ENCODE measurements at places on chromosomes 16 and 17.

- DNase-seq = no peak
Measured at GRCh38 chr17:36643086-36643685, 41.8 kb downstream of the MRM1 start.

- peak; percentile 79 for DNase-seq
Measured at GRCh38 chr17:82267575-82268379, 5.7 kb downstream of the CSNK1D start.

GRCh38 chr16:48062681-48063080 lies 93.1 kb downstream of the ABCC12 start:
- no peak for DNase-seq

DNA sequence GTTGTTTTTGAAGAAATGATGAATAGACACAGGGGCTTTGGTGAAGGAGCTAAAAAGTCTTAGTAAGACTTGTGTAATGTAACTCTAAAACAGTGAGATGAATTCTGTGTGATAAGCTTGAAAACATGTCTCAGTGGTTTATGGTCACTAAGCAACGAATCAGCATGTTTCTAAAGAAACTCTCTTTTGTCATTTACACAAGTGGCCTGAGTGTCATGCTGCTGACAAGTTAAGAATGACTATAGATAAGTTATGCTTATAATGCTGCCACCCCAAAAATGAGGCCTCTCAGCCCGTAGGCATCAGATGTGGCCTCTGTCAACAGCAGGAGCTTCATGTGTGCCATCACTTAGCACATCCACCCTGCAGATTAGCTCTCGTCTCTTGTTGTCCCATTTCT lies 8.7 kb downstream of the COX10 start:
- peak; percentile 7 for DNase-seq

- DNase-seq = no peak
Measured at GRCh38 chr16:79391395-79391794, 209.1 kb downstream of the MAF start.

DNA sequence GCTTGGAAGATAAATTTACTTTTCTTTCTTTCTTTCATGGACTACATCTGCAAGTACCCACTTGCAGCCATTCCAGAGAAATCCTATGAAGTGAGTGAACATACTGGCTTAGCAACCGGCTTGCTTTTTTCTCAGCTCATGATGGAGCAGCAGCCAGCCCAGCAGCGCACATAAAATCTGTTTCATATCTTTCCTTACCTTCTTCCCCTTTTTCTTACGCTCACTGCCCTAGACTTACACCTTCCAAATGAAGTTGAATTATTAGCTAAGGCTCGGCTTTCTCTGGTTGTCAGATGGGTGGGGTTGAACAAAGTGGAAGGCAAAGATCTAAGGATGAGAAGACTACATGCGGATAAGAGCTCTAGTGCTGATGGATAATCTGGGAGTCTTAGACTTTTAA lies 13.9 kb upstream of the ABCA8 start:
- DNase-seq = no peak

- DNase-seq = no peak
Measured at GRCh38 chr17:19723964-19724363, 7.6 kb upstream of the SLC47A2 start.

GRCh38 chr16:19301931-19302330 lies 16.4 kb downstream of the CLEC19A start:
- no peak for DNase-seq

GRCh38 chr17:82350182-82351030 lies 8.6 kb upstream of the TEX19 start:
- peak; percentile 32 for DNase-seq

DNA sequence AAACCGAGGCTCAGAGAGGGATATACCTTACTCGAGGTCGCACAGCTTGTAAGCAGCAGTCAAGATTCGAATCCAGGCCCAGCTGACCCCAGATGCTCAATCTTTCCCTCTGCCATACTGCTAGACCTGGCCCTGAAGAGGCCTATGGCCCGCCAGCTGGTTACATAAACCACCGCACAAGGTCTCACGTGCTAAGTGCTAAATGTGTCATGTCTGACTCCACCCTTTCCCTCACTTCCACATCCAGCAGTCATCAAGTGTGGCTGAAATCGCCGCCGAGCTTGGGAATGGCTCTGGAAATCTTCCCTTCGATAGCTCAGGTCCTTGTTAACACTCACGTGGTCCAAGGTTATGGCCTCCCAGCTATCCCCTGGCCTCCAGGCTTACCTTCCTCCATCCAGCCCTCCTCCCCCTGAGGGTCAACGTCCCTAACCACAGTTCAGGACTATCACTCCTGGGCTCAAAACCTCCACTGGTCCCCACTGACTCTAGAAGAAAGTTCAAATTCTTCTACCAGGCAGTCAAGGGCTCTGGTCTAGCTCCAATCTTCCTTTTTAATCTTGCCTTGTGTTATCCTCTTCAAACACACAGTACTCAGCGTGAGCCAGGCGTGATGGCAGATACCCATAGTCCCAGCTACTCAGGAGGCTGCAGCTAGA lies 3.5 kb downstream of the ZBTB4 start:
- peak; percentile 92 for DNase-seq

- DNase-seq = no peak
Measured at GRCh38 chr17:66215529-66215911, 13.7 kb downstream of the APOH start.

DNA sequence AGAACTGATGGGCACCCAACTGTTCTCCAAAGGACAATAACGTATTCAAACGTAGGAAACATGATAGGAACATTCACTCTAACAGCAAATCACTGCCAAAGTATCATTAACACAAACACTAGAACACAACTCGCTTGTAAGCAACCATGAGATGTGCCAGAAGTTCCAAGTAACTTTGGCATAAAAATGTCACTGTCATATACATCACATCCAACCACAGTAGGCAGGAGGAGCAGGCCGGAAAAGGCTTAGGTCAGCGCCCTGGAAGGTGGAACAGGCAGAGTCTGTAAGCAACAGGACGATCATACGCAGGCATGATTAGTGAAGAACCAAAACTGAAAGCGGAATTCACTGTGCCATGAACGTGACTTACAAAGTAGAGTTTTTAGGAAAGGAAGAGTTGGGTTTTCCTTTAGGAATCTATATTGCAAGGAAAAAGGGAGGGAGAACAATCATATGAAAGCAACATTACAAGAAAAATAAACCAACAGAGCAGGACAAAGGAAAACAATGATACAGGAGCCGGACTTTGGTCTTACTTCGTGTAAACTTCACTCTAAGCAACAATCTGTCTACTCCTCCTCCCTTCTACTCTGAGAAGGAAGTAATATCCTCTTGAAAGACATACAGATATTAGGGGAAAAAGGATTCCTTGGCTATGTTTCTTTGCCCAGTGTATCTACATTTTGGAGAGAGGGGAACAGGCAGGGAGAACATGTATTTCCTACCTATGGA lies 52.3 kb downstream of the YWHAE start:
- DNase-seq = no peak

DNA sequence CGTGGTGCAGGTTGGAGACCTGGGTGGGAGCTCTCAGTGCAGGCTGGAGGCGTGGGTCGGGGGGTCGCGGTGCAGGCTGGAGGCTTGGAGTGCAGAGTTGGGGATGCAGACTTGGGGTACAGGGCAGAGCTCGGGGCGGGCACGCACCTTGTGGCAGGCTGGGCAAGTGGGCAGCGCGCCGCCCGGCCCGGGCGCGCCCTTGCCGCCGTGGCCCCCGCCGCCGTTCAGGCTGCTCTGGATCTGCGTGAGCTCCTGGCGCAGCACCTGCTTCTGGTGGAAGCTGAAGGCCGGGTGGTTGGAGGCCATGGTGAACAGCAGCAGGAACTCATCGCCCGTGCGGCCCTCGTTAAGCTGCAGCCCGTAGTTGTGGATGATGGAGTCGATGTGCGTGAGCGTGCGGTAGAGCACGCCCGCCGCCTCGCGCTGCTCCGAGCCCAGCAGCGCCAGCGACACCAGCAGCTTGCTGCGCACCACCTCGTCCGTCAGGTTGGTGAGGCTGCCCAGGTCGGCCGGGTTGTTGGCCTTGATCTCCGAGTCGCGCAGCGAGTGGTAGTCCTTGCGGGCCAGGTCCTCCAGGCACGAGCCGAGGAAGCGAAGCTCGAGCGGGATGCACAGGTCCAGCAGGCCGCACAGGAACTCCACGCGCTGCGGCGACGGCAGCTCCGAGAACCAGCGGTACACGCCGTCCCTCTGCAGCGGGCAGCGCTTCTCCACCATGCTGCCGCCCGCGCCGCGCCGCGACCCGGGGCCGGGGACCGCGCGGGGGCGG lies 1.1 kb downstream of the ZCCHC14 start:
- DNase-seq = peak; percentile 59

DNA sequence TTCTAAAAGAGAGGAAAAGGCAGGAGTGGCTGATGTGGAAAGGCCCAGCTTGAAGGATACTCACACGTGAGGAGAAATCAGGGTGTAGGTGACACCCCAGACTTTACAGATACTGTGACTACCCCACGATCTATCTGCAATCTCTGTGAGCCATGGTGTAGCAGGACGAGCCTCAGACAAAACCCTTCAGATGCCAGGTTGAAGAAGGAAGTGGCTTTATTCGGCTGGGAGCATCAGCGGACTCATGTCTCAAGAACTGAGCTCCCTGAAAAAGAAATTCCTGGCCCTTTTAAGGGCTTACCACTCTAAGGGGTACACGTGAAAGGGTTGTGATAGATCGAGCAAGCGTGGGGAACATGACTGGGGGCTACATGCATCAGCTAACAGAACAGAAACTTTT lies 4.7 kb upstream of the SLC6A4 start:
- no peak for DNase-seq

DNA sequence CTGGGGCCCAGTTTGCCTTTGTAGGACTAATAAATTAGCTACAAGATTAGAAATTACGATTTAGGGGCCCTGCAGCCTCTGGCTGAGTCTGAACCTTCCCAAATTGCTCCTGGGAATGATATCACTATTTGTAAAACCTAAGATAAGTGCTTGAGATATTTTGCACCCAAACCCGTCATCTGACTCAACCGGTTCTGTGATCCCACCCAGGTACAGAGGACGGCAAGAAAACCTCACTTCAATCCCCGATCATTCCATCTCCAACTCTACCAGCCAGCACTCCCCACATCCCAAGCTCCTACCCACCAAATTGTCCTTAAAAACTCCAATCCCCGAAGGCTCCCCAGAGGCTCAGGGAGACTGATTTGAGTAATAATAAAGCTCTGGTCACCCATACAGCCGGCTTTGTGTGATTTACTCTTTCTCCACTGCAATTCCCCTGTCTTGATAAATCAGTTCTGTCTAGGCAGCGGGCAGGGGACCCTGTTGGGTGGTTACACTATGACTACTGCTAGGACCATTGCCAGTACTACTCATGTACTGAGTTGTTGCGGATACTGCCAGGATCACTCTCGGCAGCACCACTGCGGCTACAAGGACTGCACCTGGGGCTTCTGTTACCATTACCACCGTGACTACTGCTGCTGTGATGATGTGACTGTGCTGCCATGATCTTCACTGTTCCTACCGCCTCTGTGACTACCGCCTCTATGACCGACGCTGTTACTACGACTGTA lies 73.1 kb downstream of the IRF8 start:
- no peak for DNase-seq

DNA sequence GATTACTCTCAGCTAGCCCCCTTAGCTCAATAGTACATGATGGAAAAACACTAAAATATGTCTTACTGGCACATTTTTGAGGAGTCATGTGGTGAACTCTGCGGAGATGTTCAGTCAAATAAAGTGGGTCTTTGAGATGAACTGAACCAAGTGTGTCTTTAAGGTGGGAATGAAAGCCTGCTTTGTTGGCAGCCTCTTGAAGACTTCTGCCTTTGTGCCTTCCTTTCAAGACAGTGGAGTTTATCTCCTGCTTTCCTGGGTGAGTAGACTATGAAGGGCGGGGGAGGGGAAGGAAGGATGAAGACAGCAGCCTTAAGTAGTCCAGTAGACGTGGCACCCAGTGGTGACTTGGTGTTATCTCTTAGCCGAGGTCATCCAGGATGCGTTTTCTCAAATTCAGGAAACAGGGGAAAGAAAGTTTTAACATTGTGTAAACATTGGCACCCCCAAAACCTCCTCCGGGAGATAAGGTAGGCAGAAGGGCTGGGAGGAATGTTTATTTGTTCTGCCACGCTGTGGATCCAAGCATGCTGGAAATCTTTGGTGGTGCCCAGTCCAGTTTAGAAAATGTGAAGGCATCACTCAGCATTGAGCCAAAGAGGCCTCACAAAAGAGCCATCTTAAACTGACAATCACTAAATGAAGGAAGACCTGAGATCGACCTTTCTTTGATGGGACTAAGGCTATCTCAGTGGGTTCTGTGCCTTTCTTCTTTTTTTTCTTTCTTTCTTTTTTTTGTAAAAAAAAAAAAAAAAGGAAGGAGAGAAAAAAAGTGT lies 220.6 kb downstream of the FTO start:
- DNase-seq = no peak

DNA sequence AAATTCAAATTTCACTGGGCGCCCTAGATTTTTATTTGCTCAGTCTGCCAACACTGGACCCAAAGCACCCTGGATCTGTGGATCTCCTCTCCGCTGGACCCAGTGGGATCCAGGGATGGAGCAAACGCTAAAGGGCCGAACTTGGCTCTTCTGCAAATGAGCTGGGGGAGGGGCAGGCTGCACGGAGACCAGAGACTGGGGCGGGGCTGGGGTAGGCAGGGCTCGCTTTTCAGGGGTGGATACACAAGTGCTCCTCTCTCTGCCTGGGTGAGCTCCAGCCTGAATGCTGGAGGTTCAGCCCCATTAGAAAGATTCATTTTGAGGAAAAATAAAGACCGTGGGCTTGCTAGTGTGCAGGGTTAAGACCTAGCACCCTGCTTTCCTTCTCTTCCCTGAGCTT lies 8.9 kb downstream of the CBX4 start:
- no peak for DNase-seq

Data from erythroblast (primary cell).